Uterus (tissue), 4 donors: ENCODE measurements at places on chromosomes 6 and 20. TPM values are rescaled to one million over a fixed set of nuclear protein-coding genes. Genes with fewer than 3 reads are reported as not detected.

DNA sequence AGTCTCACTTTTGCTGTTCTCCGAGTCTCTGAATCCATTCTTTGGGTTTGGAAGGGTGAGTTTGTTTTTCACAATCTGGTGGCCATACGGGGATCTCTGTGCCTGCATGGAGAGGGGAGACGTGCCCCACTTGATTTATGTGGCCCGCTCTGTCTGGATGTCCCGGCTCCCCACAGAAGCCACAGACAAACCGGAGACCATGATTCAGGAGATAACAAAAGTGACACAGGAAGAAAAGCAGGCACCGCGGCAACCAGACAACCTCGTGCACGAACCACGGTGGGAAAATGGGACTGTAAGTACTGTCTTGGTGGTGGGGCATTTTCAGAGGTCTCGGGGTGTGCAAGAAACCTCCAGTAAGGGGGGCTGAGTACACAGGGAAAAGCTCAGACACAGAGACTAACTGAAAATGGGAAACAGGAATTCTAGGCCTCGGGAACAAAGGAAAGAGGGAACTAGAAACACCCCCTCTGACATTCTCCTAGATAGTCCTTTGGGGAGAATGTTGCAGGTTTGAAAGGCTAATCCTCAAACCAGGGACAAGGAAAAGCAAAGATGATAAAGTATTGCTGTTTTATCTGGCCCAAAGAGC, 22.1 kb upstream of the ZNF318 start:
- no peaks in the 10 kb centered on the region for H3K27me3 ChIP-seq
- no peaks in the 10 kb centered on the region for H3K4me1 ChIP-seq
- H3K36me3 ChIP-seq = no peaks in the 10 kb centered on the region
- H3K4me3 ChIP-seq = no peak overlapping the region
- no peak overlapping the region for H3K27ac ChIP-seq
- DNase-seq = no peak

GRCh38 chr6:133648581-133648980, 240.3 kb upstream of the TCF21 start:
- no peak overlapping the region for H3K27ac ChIP-seq
- H3K4me3 ChIP-seq = no peak overlapping the region
- DNase-seq = no peak
- H3K36me3 ChIP-seq = no peaks in the 10 kb centered on the region
- H3K4me1 ChIP-seq = no peaks in the 10 kb centered on the region

Gene LZTS3
- 13.1 TPM for total RNA-seq

DNA sequence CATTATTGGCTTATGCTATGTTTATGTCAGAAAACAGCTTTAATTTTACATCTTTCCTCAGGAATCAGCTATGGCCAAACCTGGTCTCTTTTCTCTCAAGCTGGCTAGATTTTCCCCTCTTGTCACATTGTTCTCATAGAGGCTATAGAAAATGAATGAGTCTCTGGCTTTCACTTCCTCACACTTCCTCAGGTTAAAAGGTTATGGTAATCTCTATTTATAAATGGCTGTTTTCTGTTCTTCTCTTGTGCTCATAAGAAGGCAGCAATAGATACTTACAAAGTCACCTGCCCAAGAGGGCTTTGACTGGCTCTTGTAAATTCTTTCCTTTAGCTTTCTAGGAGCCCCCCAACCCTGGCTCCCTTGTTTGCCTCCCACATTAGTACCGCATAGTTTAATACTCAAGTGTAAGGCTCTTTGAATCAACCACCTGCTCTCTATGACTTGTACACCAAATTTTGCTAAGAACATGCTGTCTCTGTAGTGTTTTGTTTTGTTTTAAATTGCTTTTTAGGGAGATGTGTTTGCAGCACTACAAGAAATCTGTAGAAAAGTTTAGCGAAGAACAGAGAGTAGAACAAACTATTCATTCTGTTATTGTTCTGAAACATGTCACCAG, 897.4 kb upstream of the CITED2 start:
- no peaks in the 10 kb centered on the region for H3K4me1 ChIP-seq
- no peaks in the 10 kb centered on the region for H3K27me3 ChIP-seq
- no peaks in the 10 kb centered on the region for H3K36me3 ChIP-seq
- H3K27ac ChIP-seq = no peak overlapping the region

DNA sequence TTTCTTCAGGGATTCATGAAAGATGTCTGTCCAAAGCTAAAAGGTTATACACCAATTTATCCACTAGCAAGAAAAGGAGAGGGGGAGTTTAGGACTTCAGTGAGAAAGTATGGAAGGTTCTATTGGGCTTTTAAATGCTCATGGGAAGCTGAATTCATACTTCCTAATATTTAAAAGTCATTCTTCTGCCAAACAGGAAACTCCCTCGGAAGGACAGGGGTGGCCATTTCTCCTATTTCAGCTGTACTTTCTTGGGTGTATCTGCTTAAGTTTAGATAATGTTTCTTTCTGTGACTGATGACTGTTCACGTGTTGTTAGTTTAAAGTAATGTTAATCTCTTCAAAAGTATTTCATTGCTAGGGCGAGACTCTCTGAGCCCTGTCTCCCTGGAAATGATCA, 80.5 kb upstream of the IFNGR1 start:
- H3K4me3 ChIP-seq = no peak overlapping the region
- no peaks in the 10 kb centered on the region for H3K4me1 ChIP-seq
- no peak for DNase-seq
- no peaks in the 10 kb centered on the region for H3K27me3 ChIP-seq
- H3K36me3 ChIP-seq = no peaks in the 10 kb centered on the region
